CD4-positive, alpha-beta T cell treated with Interleukin-1 beta for 1 hour (primary cell): ENCODE measurements at places on chromosomes 2 and 18.

DNA sequence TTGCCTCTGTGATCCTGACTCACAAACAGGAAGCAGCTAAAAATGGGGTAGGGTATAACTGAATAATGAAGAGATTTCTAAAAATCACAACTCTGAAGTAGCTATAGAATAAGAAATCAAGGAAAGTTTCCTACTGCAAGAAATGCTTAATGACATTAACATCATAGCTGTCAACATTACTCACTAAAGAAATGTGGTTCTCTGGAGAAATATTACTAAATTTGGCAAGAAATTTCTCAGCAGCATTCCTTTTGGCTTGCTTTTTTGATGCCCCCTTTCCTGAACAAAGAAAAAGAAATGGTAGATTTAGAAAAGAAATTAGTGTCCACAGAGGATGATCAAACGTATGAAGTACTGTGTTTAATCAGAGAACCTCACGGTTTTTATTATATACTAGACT is 9.5 kb downstream of the PRKRA start:
- no peak for DNase-seq

GRCh38 chr18:32920796-32921787 is 148.3 kb upstream of the KLHL14 start:
- DNase-seq: no peak

GRCh38 chr18:55588111-55588869 is at the start of gene TCF4:
Gene TCF4, minus strand, starts transcription at chr18:55588192. Its CDS starts 1,076 bp downstream, at chr18:55587116.
- DNase-seq: peak; percentile 10

- no peak for DNase-seq
Observed at GRCh38 chr2:135030826-135031225, 16.4 kb downstream of the MAP3K19 start.
